Islet precursor cell (in vitro differentiated cells): ENCODE measurements at places on chromosomes 12 and 14.
A peak's percentile ranks its signal among the peaks of the same experiment; 100 is the strongest.

DNA sequence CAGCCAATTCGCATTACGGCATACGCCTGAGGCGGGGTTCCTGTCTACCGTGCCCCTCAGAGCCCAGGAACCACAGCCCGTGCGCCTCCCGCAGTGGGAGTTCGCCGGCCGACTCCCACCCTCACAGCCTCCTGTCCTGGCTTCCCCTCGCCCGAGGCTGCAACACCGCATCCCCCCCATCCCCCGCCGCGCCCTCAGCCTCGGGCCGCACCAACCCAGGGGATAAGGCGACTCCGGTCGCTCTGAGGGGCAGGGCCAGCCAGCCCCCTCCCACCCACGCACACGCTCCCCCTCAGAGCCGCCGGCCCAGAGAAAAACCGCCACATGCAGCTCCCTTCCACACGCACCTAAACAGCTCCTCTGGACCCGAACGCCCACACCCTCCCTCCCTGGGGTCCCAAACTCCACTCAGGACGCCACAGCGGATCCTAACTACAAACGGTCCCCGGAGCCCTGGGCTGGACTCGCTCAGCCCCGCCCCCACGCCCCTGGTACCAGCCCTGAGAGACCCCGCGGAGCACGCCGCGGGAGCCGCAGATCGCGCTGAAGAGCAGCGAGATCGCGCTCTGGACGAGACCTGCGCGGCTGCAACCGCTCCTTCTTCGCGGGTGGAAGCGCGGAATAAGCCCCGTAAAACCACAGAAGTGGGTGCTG is at the start of gene C14orf39:
Gene C14orf39 (minus strand): TSS at position 466 of the 654 bp plus-strand sequence. CDS start 985 bp downstream, outside the sequence.
- DNase-seq, result peak; percentile 85

DNA sequence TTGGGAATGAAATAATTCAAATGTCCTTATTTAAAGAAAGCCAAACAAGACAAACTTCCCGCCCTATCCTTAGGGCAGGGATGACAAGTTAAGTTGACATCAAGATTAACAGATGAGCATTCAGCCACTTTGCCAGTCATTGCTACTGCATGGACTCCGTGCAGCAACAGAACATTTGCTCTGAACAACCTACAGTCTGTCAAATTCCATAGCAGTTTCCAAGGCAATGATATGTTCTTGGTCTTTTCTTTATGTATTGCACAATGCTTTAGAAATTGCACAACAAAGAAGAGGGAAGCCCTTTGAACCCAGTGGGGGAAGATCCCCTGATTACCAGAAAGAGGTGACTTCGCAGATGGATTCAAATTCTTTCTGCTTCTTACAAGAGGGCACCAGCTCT is 269.8 kb downstream of the BCAT1 start:
- DNase-seq, result no peak

DNA sequence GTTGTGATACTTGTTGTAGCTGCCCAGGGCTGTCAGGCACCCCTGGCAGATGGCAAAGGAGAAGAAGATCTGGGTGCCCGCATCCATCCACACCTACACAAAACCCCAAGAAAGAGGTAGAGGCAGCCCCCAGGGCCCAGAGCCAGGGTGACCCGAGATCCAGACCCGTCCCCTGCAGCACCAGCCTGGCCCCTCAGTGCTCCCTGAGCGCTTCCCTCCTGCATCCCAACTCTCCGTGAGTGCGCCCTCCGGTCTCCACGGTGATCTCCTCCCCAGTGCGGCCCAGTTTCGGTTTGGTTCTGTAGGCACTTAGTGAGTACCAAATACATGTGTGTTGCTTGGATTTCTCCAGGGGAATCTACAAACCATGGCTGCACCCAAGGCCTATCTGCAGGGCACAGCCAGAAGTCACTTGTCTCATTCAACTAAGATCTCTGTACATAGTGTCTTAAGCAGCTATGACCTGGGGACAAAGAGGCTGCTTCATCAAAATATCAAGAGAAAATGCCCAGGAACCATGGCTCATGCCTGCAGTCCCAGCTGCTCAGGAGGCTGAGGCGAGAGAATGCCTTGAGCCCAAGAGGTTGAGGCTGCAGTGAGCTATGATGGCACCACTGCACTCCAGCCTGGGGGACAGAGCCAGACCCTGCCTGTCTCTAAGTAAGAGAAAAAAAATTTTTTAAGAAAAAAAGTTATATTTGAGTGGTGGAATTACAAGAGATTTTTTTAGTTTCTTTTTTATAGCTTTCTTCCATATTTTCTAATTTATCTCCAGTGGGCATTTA is 15.9 kb downstream of the SLC6A12 start:
- no peak for DNase-seq

DNA sequence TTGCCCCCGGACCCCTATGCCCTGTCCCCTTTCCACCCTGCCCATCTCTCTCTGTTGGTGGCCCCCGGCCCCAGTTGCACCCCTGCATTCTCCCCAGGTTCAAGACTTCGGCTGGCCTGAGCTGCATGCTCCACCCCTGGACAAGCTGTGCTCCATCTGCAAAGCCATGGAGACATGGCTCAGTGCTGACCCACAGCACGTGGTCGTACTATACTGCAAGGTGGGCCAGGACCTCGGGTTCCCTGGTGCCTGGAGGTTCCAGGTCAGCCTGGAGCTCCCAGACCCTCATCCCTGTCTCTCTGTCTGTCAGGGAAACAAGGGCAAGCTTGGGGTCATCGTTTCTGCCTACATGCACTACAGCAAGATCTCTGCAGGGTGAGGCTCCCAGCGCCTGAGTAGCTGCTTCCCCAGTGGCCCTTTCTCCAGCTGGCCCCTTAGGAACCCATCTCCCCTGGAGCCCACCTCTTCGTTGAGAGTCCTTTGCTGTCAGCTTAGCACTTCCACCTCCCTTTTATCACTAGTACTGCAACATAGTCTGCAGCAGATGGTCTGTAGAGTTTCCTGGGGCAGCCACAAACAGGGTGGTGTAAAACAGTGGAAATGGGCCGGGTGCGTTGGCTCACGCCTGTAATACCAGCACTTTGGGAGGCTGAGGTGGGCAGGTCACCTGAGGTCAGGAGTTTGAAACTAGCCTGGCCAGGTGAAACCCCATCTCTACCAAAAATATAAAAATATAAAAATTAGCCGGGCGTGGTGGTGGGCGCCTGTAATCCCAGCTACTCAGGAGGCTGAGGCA is 5.8 kb downstream of the TNS2 start:
- DNase-seq, result no peak

DNA sequence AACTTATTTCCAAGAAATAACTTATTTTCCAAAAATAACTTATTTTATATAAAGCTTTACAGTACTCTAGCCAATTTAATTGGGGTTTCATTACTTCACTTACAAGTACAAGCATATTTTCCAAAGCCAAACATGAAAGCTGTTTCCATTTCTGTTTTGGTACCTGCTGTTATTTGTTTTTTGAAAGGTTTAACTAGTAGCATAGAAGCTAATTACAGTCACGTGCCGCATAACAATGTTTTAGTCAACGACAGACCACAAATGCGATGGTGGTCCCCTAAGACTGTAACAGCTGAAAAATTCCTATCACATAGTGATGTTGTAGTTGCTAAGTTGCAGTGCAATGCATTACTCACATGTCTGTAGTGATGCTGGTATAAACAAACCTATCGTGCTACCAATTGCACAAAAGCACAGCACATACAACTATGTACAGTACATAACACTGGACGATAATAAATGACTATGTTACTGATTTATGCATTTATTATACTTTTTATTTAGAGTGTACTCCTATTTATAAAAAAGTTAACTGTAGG is 21.7 kb downstream of the PTPN21 start:
- no peak for DNase-seq

DNA sequence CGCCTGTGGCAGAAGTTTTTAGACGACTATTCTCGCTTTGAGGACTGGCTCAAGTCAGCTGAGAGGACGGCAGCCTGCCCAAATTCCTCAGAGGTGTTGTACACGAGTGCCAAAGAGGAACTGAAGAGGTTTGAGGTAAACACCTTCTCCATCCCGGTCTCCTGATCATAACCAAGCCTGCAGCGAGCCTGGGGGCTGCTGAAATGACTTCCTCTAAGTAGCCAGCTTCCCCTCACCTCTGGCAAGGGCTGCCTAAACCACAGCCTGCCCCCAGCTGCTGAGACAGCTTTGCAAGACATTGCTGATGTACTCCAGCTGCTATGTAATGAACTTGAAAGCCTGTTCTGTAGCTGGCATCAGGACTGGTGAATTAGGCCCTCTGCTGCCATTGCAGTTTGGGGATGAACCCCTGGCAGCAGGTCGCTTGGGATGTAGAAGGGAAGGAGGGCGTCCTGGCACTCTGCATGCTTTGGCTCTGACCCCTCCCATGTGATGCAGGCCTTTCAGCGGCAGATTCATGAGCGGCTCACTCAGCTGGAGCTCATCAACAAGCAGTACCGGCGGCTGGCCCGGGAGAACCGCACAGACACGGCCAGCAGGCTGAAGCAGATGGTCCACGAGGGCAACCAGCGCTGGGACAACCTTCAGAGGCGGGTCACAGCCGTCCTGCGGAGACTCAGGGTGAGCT is 84.6 kb downstream of the ESR2 start:
- no peak for DNase-seq

- peak; percentile 47 for DNase-seq
Measured at GRCh38 chr12:112179341-112179740, 54.0 kb downstream of the TRAFD1 start.

DNA sequence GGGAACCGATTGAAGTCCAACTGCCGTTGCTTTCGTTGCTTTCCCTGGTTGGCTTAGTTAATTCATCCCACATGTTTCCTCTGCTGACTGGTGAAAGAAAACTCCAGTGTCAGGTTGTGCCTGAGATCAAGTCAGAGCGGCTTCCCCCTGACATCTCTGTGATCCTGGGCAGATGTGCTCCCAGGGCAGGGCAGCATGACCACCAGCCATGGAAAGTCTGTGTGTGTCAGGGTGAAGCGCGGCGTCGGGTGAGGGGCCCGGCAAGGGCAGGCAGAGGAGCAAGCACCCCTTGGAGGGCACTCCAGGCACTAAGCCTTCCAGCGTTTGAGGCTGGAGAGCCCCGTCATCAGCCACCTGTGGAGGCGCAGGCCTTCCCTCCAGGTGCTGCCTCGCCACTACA is 54.5 kb upstream of the IGF1 start:
- DNase-seq, result no peak

DNA sequence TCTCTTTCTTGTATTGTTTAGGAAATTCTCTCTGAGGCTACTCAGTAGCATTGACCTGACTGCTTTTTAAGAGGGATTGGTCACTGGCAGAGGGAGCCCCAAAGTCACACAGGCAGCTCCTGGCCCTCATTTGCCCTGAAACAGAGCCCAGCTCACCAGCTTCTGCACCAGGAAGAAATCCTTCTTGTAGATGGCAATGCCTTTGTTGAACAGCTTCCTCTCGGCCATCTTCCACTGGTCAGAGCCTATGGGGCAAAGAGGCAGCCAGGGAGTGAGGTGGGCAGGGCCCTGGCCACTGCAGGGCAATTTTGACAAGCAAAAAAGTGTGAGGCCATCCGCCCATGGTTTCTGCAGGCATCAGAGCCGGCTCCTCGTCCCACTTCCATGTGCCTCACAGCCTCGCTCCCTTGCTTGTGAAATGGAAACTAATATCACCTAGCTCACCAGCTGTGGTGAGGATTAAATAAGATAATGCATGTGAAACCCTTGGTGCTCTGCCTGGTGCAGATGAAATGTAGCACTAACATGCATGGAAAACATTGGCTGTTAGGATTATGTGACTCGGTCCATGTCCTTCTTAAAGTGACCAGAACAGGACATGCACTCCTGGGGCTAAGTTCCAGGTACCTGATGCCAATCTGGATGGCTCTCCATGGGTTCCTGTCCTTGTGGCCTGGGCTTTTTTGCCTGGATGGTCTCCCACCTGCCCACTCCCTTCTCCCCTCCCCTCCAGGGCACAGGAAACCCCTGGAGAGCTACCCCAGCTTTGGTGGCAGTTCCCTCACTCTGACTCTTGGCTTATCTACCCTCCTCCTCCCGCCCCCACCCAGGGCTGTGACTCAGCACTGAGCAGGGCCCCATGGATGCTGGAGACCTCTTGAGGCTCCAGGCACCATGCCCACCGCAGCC is 11.2 kb upstream of the PNMA1 start:
- DNase-seq, result no peak

DNA sequence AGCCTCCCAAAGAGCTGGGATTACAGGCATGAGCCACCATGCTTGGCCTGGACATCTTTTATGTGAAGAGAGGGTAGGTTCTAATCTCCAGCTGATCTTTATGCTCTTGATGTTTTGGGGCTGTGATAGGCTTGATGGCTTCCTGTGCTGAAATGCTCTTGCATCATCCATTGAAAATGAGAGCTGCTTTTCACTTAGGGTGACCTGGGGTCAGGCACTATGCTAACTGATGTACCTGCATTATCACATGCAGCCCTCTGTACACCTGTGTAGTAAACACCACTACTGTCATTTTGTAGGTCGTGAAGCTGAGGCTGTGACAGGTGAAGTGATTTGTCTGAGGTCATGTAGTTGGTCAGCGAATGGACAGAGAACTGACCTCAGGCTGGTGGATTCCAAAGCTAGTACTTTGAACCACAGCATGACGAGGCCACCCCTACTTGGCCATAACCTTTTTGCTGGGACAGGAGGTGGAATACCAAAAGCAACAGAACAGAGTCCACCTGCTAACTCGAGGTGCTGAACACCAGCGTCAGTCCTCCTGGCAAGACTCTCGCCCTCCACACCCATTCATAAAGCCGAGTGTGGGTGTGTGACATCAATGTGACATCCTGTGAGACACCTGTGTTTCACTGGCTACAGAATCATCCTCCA is 69.1 kb downstream of the C12orf75 start:
- DNase-seq, result no peak

- no peak for DNase-seq
Measured at GRCh38 chr12:89461190-89461589, 63.4 kb downstream of the GALNT4 start.

DNA sequence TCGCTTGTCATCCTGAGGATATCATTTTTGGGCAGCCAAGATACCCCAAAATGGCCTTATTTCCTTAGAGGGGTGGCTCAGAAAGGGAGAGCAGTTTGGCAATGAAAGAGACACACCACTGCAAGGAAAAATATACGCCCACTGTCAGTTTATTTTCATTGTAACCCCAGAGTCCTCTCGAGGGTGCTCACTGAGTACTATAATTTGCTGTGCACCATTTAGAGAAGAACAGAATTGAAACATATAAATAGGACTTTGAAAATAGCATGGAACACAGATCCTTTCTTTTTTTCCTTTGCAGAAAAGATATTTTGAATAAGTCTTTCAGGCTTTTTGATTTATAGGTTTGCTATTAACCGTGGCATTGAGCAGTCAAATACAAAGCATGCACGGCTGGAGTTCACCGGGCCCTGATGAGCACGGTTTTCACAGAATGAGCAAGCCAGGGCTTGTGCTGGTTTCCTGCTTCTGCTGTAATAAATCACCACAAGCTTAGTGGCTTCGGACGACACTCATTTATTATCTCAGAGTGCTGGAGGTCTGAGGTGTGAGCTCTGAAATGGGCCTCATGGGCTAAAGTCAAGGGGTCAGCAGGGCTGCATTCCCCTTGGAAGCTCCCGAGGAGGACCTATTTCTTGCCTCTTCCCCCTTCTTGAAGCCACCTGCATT is 152.3 kb downstream of the ZNF664 start:
- DNase-seq, result no peak

- no peak for DNase-seq
Measured at GRCh38 chr12:4106621-4107020, 166.9 kb upstream of the CCND2 start.
